Activated CD8-positive, alpha-beta T cell treated with anti-CD3 and anti-CD28 coated beads for 36 hours (primary cell): ENCODE measurements at places on chromosomes 11 and 22. TPM values are rescaled to one million over a fixed set of nuclear protein-coding genes. Genes with fewer than 3 reads are reported as not detected.

POTEH gene
- not detected for total RNA-seq

GRCh38 chr11:46918788-46919513, 601 bp upstream of the LRP4 start:
- no peak overlapping the region for H3K27ac ChIP-seq
- H3K27me3 ChIP-seq, result peaks cover 44% of the 10 kb centered on the region
- H3K4me1 ChIP-seq, result peaks cover 23% of the 10 kb centered on the region
- DNase-seq, result no peak
- no peaks in the 10 kb centered on the region for H3K36me3 ChIP-seq

P2RY6 gene
- not detected for total RNA-seq

TIMP3 gene
- total RNA-seq, result 0.07 TPM

KRTAP5-8 gene
- not detected for total RNA-seq
